ENCODE measurements at places on chromosomes 16 and 17.

DNA sequence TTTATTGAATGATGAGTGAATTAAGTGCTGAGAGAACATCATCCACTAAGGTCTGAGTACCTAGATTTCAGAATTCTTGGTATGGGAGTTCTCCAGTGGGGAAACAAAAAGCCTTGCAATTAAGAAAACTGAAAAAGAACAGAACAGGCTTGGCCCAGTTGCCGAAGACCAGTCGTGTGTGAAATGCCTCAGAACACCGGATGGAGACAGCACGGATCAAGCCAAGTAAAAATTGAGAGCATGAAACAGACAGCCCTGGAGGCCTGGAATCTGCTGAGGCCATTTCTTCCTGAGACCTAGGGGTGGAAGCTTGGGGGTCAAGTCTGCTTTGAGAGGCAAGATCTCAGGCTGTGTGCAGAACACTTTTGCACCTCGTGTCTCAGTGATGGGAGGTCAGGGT is 43.3 kb downstream of the GRIN2A start:
- no peak for DNase-seq

DNA sequence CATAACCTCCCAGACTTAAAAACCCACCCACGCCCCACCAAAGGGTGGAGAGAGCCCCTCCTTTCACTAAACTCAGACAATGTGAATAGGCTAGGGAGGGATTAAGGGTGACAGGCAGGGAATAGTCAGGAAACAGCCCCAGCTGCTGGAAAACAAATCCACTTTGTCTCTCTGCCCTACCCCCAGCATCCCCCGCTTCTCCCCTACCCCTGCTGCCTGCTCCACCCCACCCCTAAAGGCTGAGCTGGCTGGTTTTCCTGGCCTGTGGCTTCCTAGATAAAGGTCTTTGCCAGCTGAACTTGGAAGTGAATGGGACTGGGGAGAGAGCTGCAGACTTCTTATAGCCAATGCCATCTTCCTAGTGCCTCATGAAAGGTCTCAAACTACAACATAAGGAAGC is 15.0 kb downstream of the CAVIN1 start:
- DNase-seq, result no peak

- DNase-seq, result peak; percentile 81
Measured at GRCh38 chr16:788399-789126, at the start of gene CHTF18. CHTF18 (plus strand) TSS chr16:788620; CDS start chr16:788685, 65 bp downstream.

DNA sequence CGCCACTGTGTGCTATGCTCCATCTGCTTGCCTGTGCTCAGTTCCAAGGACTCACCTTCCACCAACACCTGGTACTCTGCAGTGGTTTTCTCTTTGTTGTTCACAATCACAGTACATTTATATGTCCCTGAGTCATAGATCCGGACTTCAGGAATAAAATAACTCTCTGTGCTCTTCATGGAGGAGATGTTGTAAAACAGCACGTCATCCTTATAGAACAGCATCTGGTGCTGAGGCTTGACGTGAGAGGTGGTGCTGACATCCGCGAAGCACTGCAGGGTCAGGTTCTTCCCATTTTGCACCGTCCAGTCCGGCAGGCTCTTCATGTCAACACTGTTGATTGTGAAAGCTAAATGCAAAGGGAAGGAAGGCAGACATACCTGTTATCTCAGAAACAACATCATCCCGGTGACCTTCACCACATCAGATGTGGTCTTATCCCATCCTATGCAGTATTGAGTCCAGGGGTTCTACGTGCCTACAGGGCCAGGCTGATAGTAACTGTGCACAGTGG is 12.8 kb downstream of the PECAM1 start:
- DNase-seq, result no peak

DNA sequence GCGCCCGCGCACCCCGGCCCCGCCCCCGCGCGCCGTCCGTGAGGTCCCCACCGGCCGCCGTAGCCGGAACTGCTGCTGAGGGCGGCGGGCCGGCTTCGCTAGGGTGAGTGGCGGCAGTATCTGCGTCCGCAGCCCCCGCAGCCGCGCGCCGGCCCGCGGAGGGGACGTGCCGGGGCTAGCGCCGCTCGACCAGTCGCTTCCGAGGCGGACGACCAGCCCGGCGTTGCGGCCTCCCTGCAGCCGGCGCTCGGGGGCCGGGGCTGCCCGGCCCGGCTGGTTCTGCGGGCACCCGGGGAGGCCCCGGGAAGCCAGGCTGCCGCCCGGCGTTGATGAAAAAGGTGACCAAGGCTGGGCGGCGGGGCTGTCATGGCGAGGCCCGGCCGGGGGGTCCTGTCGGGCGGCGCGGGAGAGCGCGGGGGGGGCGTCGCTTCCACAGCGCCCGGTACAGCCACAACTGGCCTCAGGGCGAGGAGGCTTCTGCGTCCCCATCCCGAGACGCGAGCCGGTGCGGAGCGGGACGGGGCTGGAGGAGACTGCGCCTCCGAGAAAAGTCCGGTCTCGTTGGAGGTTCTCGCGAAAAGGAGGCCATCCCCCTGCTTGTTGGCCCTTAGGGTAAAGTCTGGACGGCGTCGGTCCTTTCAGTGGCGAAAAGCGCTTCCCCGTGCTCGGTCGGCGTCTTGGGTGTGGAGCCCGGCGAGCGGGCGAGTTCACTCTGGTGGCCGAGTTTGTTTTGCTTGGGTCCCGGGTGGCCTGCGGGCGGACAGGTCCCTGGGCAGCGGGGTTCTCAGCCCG is at the start of gene CRAMP1:
Gene CRAMP1, plus strand, starts transcription at position 41 of the 792 bp plus-strand sequence. CDS start 2,280 bp downstream, outside the sequence.
- DNase-seq, result no peak

- no peak for DNase-seq
Measured at GRCh38 chr17:41806685-41807445, 4.9 kb downstream of the P3H4 start.

DNA sequence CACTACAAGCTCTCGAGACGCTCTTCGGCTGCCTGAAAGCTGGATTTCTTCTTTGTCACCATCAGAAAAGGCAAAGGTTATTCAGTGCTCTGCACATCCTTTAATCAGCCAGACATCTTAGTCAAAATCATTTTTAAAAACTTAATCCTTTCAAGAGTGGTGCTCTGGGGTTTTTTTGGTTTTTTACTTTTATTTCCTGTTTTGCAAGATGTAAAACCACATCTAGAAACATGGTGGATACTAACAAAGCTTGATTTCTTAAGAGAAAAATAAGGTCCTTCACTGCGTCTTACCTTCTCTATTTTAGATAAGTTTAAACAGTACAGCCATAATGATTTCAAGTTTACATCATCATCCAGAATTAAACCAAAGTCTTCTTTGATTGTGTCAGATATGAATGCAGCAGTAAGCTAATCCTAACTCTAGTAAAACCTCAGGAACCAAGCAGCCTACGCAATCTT is 6.3 kb downstream of the ANKRD11 start:
- no peak for DNase-seq

GRCh38 chr17:79923974-79924638 is 84.9 kb upstream of the CBX4 start:
- DNase-seq, result no peak

DNA sequence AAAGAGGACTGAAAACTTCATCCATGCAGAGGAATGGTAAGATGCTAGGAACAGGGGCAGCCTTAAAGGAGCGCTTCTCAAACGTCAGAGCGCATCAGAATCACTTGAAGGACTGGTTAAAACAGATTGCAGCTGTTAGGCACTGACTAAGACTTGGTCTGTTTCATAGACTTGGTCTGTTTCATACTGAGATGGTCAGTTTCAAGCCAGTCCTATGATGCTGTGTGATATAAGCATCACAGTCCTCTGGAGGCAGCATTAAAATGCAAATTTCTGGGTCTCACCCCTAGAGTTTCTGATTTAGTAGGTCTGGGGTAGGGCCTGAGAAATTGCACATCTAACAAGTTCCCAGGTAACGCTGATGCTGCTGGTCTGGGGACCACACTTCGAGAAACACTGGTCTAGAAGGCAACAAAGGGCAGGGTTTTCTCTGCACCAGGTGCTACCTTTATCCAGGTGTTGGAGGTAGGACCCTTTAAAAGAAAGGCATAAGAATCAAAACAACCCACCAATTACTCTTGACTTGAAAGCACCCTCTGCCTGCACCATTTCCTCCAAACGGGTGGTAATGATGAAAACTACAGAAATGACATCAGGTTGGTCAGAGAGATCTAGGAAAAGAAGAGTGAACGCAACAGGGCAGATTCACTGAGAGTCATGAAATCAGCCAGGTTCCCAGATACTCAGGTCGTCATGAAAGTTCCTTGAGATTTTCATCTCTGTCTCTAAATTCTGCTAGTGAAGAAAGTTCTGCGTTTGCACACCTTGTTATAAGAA is 95.0 kb upstream of the RCVRN start:
- no peak for DNase-seq

DNA sequence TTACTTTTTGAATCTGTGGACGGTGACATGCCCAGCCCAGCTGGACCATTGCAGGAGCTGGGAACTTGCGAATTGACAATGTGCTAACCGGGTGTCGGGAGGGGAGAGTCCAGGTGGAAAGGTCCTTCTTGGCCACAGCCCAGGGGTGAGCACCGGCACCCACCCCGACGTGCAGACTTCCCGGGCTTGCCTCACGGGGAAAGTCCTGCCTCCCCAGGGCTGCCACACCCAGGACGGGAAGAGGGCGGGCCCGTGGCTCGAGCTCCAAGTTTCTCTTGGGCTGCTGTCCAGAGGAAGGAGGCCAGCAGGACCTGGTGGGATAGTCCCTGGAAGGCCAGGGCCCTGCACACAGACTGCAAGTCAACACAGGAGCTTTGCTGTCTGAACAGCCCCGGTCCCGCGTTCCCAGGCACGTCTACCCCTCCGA is 17.7 kb downstream of the CARD14 start:
- no peak for DNase-seq

GRCh38 chr17:78736526-78737079 is 45.5 kb downstream of the CYTH1 start:
- no peak for DNase-seq

GRCh38 chr17:57257895-57258851 is 1.9 kb downstream of the MSI2 start:
- no peak for DNase-seq

GRCh38 chr17:36132421-36132831 is 28.8 kb downstream of the CCL4 start:
- no peak for DNase-seq

- no peak for DNase-seq
Measured at GRCh38 chr16:72983728-72984350, 64.1 kb downstream of the ZFHX3 start.

GRCh38 chr17:63203652-63204051 is 237.6 kb downstream of the TANC2 start:
- no peak for DNase-seq

GRCh38 chr17:74447628-74448159 is 15.8 kb downstream of the GPRC5C start:
- DNase-seq, result no peak

- DNase-seq, result no peak
Measured at GRCh38 chr16:6695666-6696065, 637.0 kb upstream of the RBFOX1 start.

GRCh38 chr16:1119766-1120576 is 23.9 kb upstream of the C1QTNF8 start:
- no peak for DNase-seq

DNA sequence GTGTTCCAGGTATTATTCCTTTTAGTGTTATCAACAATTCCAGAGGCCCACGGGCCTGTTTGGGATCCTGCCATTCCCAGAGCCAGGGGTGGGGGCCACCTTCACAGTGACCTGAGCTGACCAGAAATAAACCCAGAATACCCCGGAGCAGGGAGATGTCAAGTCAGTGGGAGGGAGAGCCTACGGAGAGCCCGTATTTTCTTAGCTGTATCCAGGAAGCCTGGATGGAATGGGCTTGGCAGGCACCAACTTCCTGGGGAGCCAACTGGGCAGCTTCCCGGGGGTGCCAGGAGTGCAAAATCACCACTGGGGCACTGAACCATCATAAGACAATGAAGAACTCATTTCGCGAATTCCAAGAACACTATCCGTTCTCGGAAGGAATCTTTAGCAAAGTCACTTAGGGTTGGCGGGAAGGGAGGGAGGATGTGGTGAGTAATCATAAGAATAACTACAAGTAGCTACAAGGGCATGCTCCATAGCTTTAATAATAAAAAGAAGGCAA is 13.2 kb upstream of the MRTFB start:
- no peak for DNase-seq

Measured in amniotic stem cell (primary cell).